Stimulated activated CD8-positive, alpha-beta memory T cell treated with anti-CD3 and anti-CD28 coated beads, Interleukin-7, amount 100 ng/mL, for 1 hour (primary cell): ENCODE measurements at places on chromosomes 7 and 10.

- no peak for DNase-seq
Measured at GRCh38 chr10:14365266-14365665, 34.5 kb upstream of the FRMD4A start.

GRCh38 chr10:72567421-72567820, 58.5 kb downstream of the MICU1 start:
- DNase-seq = no peak

GRCh38 chr7:123624527-123625183, 23.0 kb downstream of the ASB15 start:
- peak; percentile 1 for DNase-seq

GRCh38 chr10:114477285-114477684, 73.0 kb upstream of the AFAP1L2 start:
- no peak for DNase-seq

DNA sequence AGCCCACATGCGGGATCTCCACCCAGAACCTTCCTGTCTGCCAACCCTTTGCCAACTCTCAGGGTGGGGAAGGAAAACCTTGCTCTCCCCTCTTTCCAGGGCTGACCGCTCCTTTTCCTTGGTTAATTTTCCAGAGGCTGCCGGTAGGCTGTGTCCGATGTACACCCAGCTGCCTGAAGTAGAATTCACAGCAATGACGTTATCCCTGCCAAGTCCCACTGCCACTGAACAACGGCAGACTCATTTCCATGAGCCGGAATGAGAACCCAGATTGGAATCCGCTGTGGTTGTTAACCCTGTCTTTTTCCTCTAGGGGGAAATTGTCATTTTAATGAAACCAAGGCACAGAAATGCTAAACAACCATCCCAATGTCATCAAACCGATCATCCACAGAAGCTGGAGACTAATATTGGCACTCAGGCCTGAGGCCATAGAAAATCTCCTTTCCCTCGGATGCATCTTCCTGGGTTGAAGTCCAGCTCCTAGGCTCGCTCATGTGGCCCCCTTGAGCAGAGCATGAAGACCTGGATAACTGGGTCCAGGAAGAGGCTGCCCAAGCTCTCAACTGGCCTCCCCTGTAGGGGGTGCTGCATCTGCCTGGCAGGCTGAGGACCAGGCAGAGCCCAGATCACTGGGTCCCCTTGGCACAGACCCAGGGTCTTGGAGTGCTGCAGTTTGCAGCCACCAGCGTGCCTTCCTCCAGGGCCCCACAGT, 30.4 kb downstream of the KLRG2 start:
- DNase-seq = no peak

- DNase-seq = no peak
Measured at GRCh38 chr7:1893036-1893435, 223.0 kb downstream of the ELFN1 start.

DNA sequence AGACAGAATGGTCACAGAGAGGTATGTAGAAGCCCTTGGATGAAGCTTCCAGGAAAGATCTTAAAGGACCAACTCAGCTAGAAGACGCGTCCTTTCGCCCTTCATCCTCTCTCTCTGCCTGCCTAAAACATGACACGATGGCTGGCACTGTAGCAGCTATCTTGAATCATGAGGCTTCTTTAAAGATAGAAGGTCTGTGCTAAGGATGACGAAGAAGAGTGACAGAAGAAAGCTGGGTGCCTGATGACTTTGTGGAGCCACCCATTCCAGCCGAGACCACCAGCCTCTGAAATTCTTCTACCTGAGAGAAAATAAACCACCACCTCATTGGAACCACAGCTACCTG, 25.5 kb downstream of the WDR86 start:
- no peak for DNase-seq

GRCh38 chr7:104124893-104125477, 82.8 kb downstream of the ORC5 start:
- DNase-seq = no peak

DNA sequence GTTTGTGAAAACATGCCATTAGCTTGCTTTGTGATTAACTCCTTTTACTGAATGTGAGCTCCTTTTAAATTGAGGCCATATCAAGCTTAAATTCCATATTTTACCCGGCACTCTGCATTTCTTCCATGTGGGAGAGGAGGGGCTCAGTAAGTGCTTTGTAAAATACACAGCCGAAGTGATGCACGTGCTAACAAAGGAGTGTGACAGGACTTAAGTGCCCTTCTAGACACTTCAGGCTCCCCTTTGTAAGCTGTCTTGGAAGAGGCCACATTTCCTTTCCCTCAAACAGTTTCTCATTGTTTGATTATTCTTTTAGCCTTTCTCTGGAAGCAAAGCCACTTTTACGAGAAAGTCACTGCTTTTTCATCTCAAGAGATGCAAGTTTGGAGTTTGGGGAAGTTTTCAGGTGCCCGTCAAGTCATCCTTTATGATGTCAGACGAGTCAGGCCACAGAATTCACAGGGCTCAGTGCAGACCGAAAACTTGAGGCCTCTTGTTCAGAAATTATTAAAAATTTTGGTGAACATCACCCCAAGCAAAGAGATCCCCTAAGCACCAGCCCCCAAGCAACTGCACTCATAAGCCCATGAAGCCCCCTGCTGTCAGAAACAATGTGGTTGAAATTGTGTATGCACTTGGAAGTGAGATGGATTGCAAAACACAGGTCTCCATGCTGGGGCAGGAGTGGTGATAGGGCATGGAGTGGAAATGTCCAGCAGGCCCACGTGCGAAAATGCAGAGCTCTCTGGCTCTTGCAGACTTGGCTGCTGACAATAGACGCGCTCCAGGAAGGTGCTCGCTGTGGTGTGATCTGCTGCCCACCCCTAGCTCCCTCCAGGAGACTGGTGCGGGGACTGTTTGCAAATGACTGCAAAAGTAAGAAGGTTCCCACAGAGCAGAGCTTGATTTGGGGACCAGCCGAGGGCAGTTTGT, 11.5 kb downstream of the IKZF1 start:
- DNase-seq = no peak

- DNase-seq = no peak
Measured at GRCh38 chr7:50207686-50208255, 96.7 kb upstream of the IKZF1 start.
